Ammon's horn (tissue), 1 donor: ENCODE measurements at places on chromosomes 1 and 21.
A peak's percentile ranks its signal among the peaks of the same experiment; 100 is the strongest.

GRCh38 chr1:97350662-97351061, 570.2 kb downstream of the DPYD start:
- no peak for DNase-seq

DNA sequence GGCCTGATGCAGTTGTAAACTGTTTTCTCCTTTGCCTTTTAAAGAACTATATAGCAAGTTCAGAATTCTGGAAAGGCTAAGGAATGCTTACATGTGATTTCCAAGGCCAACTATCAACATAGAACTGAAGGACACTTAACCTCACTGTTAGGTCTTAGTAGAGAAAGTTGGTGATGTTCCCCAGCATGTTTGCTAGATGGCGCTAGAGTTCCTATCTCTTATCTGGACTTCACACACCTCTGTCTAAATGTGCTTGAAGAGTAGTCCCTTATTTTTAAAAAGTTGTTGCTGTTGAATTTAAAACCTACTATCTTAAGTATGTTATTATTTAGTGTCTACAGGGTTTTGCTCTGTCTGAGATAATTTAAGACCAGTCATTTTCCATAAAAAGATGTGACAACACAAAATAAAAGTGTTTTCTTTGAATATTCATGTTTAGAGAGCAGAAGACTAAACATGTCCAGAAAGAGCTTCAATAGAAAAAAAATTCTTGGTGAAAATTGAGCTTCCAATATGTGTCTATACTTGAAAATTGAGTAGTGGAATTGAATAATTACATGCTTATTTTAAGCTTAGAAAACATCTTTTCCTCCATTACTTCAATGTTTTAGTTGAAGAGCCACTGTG, 237.3 kb downstream of the S1PR1 start:
- DNase-seq: no peak

- DNase-seq: peak; percentile 34
These were observed 745 bp downstream of the MAGI3 start for GRCh38 chr1:113390871-113391648.

- DNase-seq: no peak
These were observed 239.3 kb downstream of the NRIP1 start for GRCh38 chr21:14825514-14825974.

- peak; percentile 50 for DNase-seq
These were observed 10.7 kb downstream of the LEPR start for GRCh38 chr1:65431111-65431705.

- no peak for DNase-seq
These were observed 26.4 kb upstream of the SMYD3 start for GRCh38 chr1:246533371-246533905.

DNA sequence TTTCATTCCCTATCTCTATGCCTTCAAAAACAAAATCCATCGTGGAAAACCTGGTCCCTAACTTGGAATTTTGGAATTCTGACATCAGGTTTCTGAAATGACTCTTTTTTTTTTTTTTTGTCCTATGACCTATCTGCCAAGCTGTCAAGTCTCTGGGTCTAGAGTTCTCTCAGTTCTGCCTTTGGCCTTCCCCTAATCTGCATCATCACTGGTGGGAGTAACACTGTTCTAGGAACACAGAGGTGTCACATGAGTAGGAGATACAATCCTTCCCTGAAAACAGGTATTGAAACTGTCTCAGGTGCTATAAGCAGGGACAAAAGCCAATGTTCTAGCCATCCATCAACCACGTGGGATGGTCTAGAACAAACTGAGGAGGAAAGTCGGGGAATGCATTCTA, 142.0 kb upstream of the ATP1B1 start:
- no peak for DNase-seq

GRCh38 chr1:46187106-46187869, 10.9 kb downstream of the POMGNT1 start:
- DNase-seq: no peak

- no peak for DNase-seq
These were observed 8.3 kb upstream of the TNFRSF9 start for GRCh38 chr1:7948960-7949359.

DNA sequence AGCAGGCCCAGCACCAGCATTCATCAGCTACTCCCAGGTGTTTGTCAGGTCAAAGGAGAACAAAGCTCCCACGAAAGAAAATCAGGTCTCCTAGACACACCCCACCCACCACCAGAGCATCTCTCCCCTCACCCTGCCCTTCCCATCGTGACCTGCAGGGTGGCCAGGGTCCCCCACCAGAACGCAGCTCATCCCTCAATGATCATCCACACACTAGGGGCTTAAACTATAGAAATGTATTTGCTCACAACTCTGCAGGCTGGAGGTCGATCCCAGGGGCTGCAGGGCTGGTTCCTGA, 97.4 kb downstream of the RIPK4 start:
- no peak for DNase-seq

DNA sequence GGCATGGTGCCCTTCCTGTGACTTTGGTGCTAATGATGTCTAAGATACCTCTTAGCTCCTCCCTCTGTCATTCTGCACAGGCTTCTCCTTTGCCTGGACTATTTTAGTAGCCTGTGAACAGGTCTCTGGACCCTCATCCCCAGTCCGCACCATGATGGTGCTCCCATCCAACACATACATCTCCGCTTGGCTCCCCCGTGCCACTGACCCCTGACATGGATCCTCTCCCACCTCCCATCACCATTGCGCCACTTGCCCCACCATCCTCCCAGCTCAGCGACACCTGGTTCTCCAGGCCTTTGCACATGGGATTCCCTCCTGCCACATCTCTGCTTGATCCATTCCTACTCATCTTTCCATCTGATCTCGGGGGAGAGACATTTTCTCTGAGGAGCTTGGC, 33.9 kb downstream of the RUNX3 start:
- no peak for DNase-seq

DNA sequence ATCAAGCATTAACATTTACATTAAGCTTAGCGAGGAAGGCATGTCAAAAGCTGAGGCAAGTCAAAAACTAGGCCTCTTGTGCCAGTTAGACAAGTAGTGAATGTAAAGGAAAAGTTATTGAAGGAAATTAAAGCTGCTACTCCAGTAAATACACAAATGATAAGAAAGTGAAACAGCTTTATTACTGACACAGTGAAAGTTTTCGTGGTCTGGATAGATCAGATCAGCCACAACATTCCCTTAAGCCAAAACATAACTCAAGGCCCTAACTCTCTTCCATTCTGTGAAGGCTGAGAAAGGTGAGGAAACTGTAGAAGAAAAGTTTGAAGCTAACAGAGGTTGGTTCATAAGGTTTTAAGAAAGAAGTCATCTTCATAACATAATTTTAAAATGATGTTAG, 131.9 kb downstream of the VAV3 start:
- no peak for DNase-seq

GRCh38 chr1:8096105-8097011, 70.2 kb upstream of the ERRFI1 start:
- DNase-seq: no peak

GRCh38 chr1:212987702-212988322, 27.9 kb downstream of the ANGEL2 start:
- DNase-seq: no peak
